ENCODE measurements at places on chromosomes 12 and 14. TPM values are rescaled to one million over a fixed set of nuclear protein-coding genes. Genes with fewer than 3 reads are reported as not detected.

GDF3 gene
- polyA plus RNA-seq = not detected

ARPC3 gene
- 922 TPM for polyA plus RNA-seq

RAB15 gene
- 42.0 TPM for polyA plus RNA-seq

INHBC gene
- not detected for polyA plus RNA-seq

ELK3 gene
- polyA plus RNA-seq = not detected

CISTR gene
- polyA plus RNA-seq = not detected

PPP1R36 gene
- not detected for polyA plus RNA-seq

KRT75 gene
- not detected for polyA plus RNA-seq

IL23A gene
- not detected for polyA plus RNA-seq

SCN8A gene
- 14.2 TPM for polyA plus RNA-seq

KRT78 gene
- not detected for polyA plus RNA-seq

STAT6 gene
- polyA plus RNA-seq = not detected

FGF6 gene
- polyA plus RNA-seq = not detected

TAS2R31 gene
- 4.0 TPM for polyA plus RNA-seq

PTCSC3 gene
- not detected for polyA plus RNA-seq

WNT1 gene
- polyA plus RNA-seq = not detected

USP15 gene
- 113 TPM for polyA plus RNA-seq

PDZRN4 gene
- 46.7 TPM for polyA plus RNA-seq

LRRC10 gene
- not detected for polyA plus RNA-seq

B3GNT4 gene
- 1.8 TPM for polyA plus RNA-seq

SLC5A8 gene
- polyA plus RNA-seq = 0.12 TPM

FAM186B gene
- polyA plus RNA-seq = not detected

CIDEB gene
- not detected for polyA plus RNA-seq

SCAF11 gene
- polyA plus RNA-seq = 18.4 TPM

SMCO3 gene
- 2.7 TPM for polyA plus RNA-seq

CNTN1 gene
- polyA plus RNA-seq = 101 TPM

PSME1 gene
- polyA plus RNA-seq = 39.5 TPM

TRPV4 gene
- polyA plus RNA-seq = not detected

PLD4 gene
- polyA plus RNA-seq = not detected

PAPLN gene
- polyA plus RNA-seq = 0.08 TPM

ANKRD9 gene
- 1.5 TPM for polyA plus RNA-seq

SRGAP1 gene
- 4.8 TPM for polyA plus RNA-seq

CCDC196 gene
- polyA plus RNA-seq = not detected

DNM1L gene
- 168 TPM for polyA plus RNA-seq

LYZ gene
- polyA plus RNA-seq = not detected

NIN gene
- polyA plus RNA-seq = 34.1 TPM

GNG2 gene
- 515 TPM for polyA plus RNA-seq

CLEC12A gene
- not detected for polyA plus RNA-seq

MSI1 gene
- 7.5 TPM for polyA plus RNA-seq

CPSF6 gene
- polyA plus RNA-seq = 162 TPM

HOXC11 gene
- not detected for polyA plus RNA-seq

SMIM41 gene
- not detected for polyA plus RNA-seq

PIWIL1 gene
- not detected for polyA plus RNA-seq

DIO2 gene
- polyA plus RNA-seq = 2.1 TPM

KRT74 gene
- not detected for polyA plus RNA-seq

TMEM229B gene
- polyA plus RNA-seq = 7.9 TPM
